ENCODE measurements at places on chromosomes 2 and 18.

DNA sequence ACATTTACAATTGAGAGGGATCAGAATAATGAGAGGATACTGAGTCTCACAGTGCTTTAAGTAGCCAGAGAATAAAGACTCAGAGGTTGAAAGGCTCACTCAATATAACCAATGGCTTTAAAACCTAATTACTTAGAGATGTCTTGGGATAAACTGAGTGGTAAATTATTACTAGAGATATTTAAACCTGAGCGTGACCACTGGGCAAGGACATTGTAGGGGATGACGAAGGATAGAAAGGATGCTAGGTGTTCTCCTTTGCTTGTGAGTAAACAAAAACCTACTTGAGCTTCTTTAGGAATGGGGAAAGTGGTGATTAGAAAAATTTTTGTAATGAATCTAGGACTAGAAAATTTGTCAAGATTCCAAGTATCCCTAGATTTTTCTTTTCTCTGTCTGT is 12.0 kb upstream of the SLC38A11 start:
- no peak for DNase-seq

DNA sequence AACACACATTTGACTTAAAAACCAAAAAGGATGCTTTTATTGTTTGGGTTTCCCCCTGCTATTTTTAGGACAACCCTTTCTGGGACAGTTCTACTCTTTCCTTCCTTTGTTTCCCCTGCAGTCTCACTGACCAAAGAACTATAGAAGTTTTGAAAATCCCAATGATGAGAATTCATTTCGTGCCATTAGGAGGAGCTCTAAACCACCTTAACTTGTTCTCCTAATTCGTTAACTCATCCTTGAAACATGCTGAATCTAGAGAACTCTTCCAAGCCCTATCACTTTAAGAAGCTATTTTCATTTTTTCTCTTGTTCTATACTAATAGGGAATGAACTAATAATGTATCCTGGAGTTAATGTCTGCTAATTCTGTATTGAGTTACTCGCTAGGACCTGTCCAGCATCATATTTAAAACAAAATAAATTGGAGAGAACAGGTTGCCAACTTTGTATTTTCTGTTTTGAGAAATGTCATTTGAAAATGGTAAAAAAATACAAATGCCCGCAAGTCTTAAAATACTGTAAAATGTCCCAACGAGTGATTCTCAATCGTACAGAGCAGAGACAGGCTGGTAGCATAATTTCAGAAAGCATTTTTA is 62.9 kb downstream of the AFTPH start:
- DNase-seq = no peak

DNA sequence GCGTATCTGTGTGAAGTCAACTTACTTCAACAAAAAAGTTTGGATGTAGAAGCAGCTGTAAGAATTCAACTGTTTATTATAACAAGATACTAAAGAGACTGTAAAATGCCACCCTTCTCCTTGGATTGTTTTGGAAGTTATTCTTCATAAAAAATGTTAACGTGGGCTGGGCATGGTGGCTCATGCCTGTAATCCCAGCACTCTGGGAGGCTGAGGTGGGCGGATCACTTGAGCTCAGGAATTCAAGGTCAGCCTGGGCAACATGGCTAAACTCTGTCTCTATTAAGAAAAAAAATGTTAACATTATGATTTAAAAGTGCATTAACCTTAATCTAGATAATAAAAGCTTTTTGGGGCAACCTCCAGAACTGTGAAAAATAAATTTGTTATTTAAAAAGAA is 7.7 kb downstream of the CIAO1 start:
- DNase-seq = no peak

DNA sequence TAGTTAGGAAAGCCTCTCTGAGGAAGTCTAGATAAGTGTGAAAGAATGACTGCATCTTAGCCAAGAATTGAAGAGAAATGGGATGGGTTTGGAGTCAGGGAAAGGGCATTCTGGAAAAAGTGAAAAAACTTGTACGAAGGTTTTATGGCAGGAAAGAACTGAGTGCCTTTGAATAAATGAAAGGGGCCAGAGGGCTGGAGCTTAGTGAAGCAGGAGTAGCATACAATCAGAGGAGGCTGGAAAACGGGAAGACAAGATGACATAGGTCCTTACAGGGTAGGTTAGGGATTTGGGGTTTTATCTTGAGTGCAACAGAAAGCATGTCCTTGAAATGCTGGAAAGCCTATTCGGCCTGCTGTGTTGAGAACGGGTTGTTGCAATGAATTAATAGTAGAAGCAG is 152.6 kb upstream of the RND3 start:
- no peak for DNase-seq

DNA sequence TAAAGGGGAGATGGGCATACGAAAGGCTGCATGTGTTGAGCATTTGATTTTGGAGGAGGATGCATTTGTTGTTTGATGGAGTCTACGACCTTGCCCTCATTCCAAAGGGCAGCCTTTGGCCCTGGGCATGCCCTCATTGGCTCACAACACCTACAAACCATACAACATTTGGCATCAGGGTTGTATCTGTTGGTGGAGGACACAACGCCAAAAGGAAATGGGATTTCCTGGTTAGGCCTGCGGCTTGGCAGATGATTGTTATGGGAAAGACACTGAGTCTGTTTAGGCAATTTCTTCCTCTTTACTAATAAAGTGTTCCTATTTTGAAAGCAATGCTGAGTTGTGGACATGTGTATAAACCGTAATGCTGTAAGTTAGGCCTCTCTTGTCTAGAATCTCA is 246.9 kb downstream of the LDLRAD4 start:
- DNase-seq = no peak

GRCh38 chr2:102279391-102279735 is 32.0 kb upstream of the IL1RL1 start:
- no peak for DNase-seq

DNA sequence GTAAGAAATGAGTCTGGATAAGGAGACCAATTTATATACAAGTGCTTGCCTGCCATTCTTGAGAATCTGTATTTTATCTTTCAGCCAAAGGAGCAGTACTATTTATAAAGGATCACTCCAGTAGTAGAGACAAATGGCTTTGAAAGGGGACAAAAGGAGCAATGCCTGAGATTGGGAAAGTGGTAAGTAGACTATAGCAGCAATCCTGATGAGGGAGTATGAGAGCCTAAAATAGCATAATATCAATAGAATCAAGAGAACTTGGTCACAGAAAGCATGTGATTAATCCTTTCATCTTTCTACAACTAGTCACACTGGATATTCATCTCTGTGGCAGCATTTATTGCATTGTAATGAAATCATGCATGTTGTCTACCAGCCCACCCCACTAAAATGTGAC is 20.2 kb downstream of the NRXN1 start:
- DNase-seq = no peak

DNA sequence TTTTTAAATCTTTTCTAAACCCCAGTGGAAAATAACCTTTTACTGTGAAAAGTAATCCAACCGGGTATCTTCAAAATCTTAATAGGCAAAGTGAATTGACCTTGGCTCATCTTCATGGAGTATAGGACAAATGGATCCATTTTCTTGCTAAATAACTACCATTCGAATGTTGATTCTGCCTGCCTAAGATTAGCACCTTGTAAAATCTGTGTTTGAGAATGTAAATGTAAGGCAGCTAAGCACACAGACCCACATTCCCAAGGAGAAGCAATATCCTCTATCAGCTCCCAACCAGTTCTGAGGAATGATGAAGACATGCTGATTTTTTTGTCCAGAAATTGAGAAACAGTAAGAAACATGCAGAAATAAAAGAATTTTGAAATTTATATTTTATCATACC is 509.8 kb upstream of the SMIM21 start:
- no peak for DNase-seq

- no peak for DNase-seq
Measured at GRCh38 chr2:232018181-232018580, 56.7 kb downstream of the DIS3L2 start.

DNA sequence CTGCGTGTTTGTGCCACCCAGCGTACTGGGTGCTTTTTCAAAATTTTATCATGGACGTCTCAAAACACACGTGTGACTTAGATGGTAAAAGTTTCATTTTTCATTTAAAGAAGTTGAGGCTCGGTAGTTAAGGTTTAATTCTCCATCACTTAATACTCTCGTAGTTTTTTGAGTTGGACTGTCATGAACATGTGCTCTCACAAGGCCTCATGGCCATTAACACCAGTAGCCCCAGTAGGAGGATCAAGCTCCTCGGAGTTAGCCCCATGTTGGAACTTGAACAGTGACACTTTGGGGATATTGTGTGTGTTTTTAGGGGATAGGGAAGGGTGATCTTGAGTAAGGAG is 15.3 kb downstream of the NMUR1 start:
- no peak for DNase-seq
